ENCODE measurements at places on chromosomes 7 and 10.

DNA sequence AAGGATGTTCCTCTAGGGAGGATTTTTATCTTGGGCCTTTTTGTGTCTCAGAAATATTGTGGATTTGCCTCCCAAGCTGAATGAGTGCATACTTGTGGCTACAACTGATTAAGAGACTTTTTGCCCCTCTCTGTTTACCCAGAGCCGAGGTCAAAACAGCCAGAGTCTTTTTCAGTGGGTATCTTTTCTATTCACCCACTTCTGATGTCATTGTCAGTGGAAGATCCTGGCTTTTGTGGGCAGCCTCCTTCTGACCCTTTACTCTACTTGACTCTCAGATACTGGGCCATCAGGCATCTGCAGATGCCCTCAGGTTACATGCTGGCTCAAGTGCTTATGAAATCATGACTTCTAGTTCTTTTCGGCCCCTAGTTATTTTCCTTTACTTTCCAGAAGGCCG is 19.6 kb upstream of the PIP4K2A start:
- no peak for DNase-seq

GRCh38 chr7:128454808-128455542 is 703 bp upstream of the HILPDA start:
- no peak for DNase-seq

DNA sequence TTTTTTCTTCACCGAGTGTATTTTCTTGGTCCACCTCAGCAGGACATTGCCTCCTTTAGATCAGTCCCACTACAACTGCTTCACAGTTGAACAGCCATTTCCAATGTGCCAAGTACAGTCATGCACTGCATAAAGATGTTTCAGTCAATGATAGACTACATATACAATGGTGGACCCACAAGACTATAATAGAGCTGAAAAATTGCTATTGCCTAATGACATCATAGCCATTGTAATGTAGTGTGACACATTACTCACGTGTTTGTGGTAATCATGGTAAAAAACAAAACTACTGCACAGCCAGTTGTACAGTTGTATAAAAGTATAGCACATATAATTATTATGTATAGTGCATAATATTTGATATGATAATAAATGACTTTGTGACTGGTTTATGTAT is 113.8 kb upstream of the HPS1 start:
- no peak for DNase-seq

- DNase-seq, result no peak
Observed at GRCh38 chr7:94897541-94897940, 9.9 kb upstream of the PPP1R9A start.

DNA sequence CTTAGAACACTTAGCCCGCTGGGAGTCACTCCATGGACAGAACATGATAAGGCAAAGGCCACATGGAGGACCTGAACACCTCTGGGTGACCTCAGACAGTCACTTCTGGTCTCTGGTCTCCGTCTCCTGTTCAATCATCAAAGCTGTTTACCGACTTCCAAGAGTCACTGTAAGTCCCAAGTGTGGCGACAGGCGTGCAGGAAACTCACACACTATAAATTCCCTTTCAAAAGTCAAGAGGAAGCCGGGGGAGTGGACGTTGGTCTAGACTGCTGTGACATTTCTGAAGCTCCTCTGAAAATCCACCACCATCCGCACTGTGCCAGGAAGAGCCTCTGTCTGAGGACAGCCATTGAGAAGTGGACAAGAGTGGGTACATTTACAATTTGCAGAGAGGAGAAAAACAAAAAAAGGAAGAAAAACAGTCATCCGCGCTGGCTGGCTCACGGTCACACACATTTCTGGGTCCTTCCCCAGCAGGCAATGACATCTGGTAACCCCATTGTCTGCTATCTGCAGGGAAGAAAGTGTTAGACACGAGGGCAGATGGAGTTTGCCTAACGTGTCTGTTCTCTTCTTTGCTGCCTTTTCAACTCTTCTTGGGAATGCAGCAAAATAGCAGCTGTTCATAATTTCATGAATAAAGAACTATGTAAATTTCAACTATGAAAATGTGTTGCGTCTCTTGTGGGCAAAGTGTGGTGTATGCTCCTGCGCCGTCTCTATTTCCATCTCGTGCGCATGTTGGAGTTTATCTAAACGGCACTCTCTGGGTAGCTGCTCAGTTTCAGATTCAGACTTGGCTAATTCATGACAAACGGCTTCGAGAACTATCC is 32.9 kb upstream of the CUX1 start:
- DNase-seq, result no peak

GRCh38 chr10:34372509-34372908 is 442.6 kb downstream of the PARD3 start:
- no peak for DNase-seq

DNA sequence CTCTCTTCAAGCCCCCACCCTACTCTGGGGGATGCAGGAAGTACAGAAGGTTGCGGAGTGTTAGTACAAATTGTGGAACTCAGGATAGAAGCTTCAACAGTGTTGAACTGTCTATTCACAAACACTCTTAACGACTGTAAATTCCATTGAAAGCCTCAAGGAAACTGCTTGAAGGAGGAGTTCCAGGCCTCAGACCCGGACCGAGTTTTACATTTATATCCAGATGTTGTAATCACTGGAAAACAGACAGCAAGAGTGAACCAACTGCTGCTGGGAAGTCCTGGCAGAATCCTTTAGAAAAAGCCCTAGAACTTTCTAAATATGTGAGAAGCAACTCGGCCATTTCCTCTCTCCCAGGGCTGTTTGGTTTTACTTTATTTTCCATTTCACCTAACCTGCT is 84.1 kb upstream of the LRRC18 start:
- DNase-seq, result no peak

GRCh38 chr10:69645296-69646184 is 15.5 kb downstream of the FAM241B start:
- no peak for DNase-seq

- no peak for DNase-seq
Observed at GRCh38 chr10:132927824-132928223, 14.5 kb downstream of the CFAP46 start.

DNA sequence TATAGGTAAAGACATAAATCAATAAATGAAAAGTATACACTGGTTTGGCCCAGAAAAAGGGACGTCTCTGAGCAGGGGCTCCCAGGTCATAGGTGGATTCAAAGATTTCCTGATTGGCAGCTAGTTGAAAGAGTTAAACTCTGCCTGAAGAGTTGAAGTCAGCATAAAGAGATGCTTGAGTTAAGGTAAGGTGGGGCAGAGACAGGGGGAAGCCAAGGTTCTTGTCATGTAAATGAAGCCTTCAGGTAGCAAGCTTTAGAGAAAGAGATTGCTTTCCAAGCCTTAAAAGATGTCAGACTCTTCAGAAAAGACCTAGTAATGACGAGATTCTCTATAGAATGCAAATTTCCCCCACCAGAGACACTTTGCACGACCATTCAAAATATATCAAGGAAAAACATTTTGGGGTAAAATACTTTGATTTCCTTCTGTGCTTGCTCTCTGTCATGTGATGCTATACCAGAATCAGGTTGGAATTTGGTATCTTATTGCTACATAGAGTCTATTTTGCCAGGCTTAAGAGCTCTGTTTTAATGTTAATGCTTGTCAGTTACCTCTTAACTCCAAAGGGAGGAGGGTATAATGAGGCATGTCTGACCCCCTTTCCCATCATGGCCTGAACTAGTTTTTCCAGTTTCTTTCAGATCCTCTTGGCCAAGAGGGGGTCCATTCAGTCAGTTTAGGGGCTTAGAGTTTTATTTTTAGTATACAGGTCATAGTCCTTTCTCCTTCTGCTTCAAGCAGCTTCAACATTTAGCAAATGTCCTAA is 429.6 kb downstream of the ADRA2A start:
- no peak for DNase-seq

GRCh38 chr7:17150018-17150417 is 148.4 kb upstream of the AHR start:
- DNase-seq, result no peak

Data from CD4-positive, alpha-beta T cell treated with Interleukin-2 at 100 ng/mL for 4 hours (primary cell).